Esophagus mucosa (tissue), 1 donor: ENCODE measurements at places on chromosomes 1 and 21.

GRCh38 chr1:234164098-234164709, 209.1 kb upstream of the COA6 start:
- ATAC-seq = no peak

DNA sequence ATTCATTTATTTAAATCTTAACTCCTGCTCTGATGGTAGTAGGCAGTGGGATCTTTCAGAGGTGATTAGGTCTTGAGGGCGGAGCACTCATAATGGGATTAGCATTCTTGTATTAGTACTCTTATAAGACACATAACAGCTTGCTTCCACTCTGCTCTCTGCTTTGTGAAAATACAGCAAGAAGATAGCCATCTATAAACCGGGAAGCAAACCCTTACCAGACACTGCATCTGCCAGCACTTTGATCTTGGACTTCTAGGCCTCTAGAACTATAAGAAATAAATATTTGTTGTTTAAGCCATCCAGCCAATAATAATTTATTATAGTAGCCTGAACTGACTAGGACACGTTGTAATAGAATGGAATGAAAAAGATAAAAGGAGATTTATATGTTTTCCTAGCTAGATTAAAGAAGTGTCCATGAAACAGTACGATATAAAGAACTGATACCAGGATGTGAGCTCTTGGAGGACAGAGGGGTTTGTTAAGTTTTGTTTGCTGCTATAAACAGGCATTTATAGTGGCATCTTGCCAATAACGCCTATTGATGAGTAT, 869.9 kb downstream of the MRPL39 start:
- ATAC-seq = no peak

DNA sequence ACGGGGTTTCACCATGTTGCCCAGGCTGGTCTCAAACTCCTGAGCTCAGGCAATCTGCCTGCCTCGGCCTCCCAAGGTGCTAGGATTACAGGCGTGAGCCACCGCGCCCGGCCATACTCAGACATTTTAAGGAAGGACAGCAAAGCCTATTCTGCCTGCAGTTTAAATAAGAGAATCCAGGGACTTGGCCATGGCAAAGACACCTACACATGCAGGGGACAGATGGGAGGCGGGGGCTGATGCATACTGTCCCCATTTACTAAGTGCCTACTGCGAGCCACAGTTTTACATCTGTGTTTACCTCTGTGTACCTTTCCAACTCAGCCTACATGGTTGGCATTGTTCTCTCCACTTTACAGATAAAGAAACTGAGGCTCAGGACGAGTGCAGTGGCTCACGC, 25.4 kb downstream of the LDLRAD2 start:
- no peak for ATAC-seq

GRCh38 chr1:114764689-114765088, 6.9 kb upstream of the CSDE1 start:
- no peak for ATAC-seq

DNA sequence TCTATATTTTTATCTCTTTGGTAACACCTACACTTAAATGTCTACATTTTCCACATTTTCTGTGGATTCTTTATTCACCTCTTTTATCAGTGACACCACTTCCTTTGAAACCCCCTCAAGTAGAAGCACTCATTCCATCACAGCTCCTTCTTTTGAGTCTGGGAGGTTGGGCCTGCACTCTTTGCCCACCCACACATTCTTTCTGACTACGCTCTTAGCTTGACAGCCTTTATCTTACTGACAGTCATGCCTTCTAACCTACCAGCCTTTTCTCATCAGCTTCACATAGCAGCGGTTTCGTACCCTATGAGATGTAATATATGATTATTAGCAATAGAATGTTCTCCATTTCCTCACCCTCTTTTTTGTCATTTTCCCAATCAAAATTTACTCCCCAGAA, 151.9 kb downstream of the TNFSF18 start:
- no peak for ATAC-seq

GRCh38 chr1:178541829-178542553, 29.1 kb downstream of the TEX35 start:
- peak; percentile 31 for ATAC-seq

DNA sequence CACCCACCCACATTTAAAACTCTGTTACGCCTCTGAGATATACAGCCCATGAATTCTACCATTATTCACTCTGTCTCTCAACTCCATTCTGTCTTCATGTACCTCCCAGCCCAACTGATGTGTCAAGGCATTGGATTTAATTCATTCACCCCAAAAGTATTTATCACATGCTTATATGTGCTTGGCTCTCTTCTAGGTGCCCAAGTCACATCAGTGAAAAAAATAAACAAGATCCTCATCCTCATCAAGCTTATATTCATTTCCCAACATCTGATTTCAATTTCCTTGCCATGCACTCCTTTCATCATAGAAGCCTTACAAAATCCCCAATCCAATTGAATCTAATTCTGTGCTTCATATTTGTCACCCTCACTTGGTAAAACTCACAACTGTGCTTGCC, 967.6 kb downstream of the LTN1 start:
- ATAC-seq = no peak

DNA sequence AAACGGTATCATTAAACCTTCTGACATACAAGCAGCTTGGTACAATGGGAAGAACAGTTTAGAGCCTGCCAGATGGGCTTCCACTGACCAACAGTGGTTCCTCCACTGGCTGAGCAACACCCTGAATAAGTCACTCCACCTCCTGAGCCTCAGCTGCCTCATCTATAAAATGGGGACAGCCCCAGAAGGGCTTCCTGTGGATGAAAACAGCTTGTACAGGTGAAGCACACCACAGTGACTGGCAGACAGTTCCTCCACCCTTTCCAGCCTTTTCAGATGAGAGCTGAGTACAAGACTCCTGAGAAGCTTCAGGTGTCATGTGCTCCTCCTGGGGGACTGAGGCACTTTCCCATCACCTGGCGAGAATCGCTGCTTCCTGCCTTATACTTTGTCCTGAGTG, 2.1 kb downstream of the CAPZB start:
- no peak for ATAC-seq

DNA sequence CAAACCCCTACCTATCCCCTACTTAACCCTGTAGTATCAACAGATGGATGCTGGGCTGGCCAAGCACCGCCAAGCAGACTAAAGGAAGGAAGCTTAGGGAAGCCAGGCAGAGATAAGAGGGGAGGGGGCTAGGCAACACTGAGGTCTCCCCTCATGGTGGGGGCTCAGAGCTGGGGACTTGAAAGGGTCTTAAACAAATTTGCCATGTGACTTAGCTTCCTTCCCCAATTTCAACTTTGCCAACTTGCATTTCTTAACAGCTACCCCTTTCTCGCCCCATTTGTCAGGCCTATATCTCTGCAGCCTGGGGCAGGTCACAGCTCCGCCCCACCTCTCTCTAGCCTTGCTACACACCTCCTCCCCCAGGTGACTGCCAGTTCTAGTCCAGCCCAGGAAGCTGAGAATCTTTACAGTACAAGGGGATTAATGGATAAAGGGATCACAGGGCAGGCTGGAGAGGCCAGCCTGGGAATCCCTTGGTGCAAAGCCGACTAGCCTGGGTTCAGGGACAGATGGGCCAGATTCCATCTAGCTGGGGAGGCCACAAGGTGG, 3.4 kb downstream of the KIF21B start:
- ATAC-seq = peak; percentile 75

DNA sequence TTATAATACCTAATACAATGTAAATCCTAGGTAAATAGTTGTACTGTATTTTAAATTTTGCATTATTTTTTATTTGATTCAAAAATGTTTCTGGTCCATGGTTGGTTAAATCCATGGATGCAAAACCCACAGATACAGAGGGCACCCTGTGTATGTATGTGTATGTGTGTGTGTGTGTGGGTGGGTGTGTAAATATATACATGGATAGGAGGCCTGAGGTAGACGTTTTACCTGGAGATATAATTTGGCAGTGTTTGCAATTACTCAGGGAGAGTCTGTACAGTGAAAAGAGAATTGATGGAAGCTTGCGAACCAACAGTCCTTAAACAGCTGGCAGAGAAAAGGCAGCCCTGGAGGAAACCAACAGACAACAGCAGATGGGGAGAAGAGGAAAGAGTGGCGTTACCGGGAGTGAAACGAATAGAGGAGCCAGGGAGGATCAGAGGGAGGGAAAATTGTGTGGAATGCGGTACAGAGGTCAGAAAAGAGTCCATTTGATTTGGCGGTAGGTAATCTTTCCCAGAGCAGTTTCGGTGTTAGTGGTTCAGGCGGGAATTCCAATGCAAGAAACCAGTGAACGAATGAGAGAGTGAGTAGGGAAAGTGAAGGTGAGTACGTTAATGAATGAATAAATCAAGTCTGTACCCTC, 47.9 kb upstream of the NBL1 start:
- ATAC-seq = peak; percentile 7

DNA sequence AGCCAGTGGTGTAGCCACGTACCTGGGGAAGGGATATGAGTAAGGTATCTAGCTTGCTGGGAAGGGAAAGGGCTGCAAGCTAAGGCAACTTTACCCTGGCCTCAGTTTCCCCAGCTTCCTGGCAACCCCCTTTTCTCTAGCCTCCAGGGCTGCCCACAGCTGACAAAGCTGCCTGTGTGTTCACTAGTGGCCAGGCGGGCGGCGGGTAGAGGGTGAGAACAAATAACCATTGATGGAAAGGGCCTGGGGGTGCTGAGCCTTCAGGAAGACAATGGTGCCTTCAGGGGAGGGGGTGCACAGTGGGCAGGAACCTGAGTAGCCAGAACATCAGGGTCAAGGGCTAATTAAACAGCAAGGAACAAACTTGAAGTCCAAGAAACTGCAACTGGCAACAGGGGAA, 6.1 kb downstream of the CERS2 start:
- ATAC-seq = no peak

DNA sequence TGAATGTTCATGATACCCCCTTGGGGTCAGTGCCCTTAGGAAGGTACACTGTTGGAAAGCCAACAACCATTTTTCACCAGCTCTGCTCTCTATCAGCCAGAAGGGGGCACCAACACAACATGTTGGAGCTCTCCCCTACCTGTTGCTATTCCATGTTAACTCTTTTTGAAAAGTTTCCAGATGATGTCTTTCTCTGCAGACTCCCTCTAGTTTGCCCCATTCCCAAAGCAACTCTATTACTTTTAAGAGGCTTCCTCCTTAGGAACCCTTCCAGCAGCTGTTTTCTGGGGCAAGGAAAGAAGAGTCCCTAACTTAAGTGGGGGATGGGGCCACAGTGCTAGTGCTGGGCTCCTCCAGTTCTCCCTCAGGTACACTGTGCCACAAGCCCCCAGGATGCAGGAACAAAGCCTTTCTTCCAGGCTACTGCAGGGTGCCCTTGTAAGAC, 22.9 kb upstream of the NDC1 start:
- ATAC-seq = peak; percentile 72

DNA sequence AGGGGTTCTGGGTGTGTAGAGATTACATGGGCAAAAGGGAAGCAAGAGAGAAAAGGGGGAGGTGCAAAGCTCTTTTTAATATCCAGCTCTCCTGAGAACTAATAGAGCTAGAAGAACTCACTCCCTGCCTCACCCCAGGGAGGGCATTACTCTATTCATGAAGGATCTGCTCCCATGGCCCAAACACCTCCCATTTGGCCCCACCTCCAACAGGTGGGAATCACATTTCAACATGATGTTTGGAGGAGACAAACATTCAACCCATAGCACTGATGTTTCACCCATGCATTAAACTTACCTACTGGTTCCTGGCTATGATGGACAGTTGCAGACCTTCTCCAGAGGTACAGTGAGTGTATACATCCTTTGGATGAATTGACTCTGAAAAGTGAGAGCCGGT, 7.3 kb upstream of the JUN start:
- ATAC-seq = peak; percentile 21

DNA sequence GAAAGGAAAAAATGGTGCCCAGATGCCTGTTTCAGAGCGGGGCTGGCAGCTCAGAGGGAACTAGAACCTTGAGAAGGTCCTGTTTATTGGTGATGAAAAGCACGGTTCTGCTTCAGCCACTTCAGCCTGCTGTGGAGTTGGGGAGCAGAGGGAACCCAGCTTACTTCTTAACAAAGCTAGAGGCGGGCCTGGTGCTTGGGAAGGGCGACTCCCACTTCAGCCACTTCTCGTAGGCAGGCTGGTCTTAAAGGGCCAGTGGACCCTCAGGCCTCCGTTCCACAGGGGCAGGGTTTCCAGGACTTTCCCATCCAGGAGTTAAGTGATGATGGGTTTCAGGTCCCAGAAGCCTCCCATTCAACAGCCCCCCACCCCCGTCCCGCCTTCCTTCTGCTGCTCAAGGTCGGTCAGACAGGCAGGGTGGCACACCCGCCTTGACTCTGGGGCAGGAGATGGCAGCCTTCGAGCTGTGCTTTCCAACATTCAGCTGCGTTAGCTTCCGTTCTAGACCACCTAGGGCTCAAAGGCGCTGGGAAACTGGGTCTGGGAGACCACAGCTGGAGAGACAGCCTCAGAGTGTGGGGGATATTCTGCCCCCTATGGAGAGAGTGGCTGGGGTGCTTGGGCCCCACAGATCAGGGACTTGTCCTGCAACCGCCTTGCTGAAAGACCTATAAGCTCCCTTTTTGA, 3.4 kb downstream of the RUNX3 start:
- ATAC-seq = no peak

DNA sequence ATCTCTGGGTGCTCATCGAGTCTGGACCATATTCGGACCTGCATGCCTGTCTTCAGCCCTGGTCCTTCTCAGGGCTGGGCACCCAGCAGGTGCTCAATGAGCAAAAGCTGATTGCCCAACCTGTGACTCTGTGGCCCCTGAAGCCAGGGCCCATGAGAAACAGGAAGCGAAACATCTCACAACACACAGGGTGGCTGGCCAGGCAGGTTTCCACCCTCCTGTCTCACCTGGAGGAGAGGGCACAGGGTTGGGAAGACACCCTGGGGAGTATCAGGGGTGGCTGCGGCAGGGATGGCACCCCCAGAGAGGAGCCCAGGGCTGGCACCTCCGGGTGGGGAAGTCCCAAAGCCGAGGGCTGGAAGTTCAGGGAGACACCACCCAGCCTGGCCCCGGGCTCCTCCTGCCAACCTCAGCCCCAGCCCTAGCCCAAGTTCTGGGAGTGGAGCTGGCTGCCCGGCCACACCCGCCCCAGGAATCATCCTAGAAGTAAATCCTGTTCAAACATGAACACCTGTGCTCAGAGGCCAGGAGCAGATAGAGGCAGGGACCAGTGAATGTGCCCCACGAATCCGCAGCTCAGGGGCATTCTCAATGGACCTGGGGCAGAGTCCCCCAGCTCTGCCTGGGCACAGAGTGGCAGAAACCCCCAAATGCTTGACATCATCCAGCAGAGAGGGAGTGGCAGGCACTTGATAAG, 54.6 kb downstream of the RAP1GAP start:
- ATAC-seq = peak; percentile 83

- ATAC-seq = no peak
Measured at GRCh38 chr1:91278754-91279153, 125.9 kb downstream of the HFM1 start.
